ENCODE measurements at places on chromosomes 12 and 14. TPM values are rescaled to one million over a fixed set of nuclear protein-coding genes. Genes with fewer than 3 reads are reported as not detected.

GRCh38 chr12:64105026-64105425, 117.1 kb downstream of the KICS2 start:
- no peak for DNase-seq

GRCh38 chr12:96462571-96463280, 26.7 kb upstream of the CFAP54 start:
- no peak for DNase-seq

Gene TBX5
- not detected for polyA plus RNA-seq

DNA sequence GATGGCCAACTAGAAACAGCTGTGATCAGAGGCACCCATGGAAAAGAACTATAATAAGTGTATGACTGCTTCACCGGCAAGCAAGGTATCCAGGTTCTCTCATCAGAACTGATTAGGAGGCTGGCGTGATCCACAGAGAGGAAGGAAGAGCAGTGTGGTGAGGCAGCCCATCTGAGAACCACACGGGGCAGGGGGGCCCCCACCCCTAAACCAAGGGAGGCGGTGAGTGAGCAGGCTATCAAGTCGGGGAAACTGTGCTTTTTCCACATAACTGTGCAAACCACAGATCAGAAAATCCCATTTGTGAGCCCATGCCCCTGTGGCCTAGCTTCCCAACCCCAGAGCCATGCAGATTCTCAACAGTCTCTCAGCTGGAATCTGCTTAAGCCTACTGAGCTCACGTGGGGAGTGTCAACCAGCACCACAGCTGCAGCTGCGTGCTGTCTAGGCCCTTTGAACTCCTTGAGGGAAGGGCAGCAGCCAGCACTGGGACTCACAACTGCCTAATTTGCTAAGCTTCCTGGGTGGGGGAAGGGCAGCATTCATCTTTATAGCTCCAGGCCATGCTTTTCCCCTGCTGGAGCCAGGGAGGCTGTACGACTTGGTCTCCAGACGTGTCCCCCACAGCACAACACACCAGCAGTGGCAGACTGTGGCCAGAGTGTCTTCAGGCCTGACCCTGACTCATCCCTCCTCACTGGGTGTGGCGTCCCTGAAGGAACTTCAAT, 444.4 kb upstream of the ATP2B1 start:
- DNase-seq, result no peak

DNA sequence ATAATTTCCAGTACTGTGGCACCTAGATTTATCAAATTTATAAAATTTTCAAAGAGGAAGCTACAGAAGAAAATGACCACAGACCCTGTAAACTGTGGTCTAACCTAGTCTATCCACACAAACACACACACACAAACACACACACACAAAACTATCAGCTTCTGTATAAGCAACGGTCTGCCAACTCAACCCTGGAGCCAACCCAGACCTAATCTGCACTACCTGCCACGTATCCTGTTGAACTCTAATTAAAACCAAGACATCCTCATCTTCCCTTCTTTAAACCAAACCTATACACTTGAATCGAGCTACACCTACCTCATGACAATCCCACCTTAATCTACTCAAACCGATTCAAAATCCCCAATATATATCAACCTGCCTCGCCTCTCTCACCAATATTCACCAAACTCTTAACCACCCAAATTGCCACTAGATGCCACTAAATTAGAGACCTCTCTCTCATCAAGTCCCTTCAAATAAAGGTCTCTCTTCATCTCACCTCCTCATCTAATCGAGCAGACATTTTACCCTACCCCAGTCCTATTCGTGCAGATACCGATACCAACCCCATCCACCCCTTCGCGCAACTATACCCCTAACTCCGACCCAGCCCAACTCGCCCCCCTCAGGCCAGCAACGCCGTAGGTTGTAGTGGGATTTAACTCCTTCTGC, 808 bp downstream of the ACIN1 start:
- no peak for DNase-seq

DNA sequence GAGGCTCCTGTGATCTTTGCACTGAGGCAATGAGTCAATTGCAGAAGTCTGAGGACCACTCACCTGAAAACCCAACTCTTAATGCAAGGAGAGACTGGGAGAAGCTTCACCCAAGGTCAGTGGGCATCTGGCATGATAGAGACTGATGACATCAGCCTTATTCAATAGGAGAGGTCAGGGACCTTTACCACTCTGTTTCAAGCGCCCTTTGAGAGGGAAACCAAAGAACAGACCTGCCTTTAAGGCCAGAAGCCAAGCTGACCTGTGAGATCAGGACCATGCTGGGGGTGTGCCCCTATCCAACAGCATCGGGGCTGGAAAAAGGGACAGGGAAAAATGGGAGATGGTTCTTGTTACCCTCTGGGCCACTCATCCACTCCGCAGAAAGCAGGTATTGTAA, 83.3 kb upstream of the FOXN3 start:
- DNase-seq, result no peak

- DNase-seq, result no peak
Observed at GRCh38 chr14:91737619-91738018, 5.7 kb upstream of the CATSPERB start.

GRCh38 chr14:96040828-96041371, 1.7 kb downstream of the C14orf132 start:
- no peak for DNase-seq

Gene MGST1
- 0.22 TPM for polyA plus RNA-seq

Gene EML1
- polyA plus RNA-seq, result not detected

Gene C12orf60
- polyA plus RNA-seq, result 0.25 TPM

Gene HOXC12
- not detected for polyA plus RNA-seq

DNA sequence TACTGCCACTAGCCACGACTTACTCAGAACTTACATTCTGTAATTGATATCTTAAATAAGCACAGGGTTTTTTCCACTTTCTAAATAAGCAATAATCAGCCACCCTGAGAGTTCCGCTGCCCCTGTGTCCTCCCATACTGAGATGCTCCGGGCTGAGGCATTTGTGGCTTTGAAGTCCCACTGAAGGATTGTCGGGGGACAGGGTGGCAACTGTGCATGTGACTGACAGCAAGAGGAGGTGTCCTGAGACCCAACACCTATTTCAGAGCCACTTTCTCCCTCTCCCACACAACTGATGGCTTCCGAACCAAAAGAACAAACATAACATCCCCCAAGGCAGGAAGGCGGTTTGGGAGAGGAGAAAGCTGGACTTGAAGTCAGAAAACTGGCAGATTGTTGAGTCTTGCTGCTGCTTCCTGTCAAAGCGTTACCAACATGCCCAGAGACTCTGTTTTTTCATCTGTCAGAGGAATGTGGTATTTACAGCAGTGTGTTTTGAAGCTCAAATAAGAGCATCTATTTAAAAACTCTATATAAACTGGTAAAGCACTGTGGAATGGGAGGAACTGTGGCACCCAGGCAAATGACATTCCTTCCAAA, 157.9 kb upstream of the FKBP4 start:
- DNase-seq, result no peak

Gene INSM2
- polyA plus RNA-seq, result not detected

Gene ACOT4
- polyA plus RNA-seq, result 0.12 TPM

GRCh38 chr14:42517806-42518500, 911.3 kb downstream of the LRFN5 start:
- DNase-seq, result no peak

GRCh38 chr12:56146492-56147460, 5.6 kb upstream of the MYL6B start:
- DNase-seq, result no peak

GRCh38 chr14:50955373-50956043, 11.2 kb upstream of the PYGL start:
- no peak for DNase-seq

GRCh38 chr12:121466794-121467637, 67.1 kb downstream of the RNF34 start:
- DNase-seq, result no peak

Gene AHNAK2
- polyA plus RNA-seq, result not detected

Gene SPX
- 0.13 TPM for polyA plus RNA-seq

GRCh38 chr14:91614187-91614586, 104.1 kb upstream of the PPP4R3A start:
- no peak for DNase-seq

- no peak for DNase-seq
Observed at GRCh38 chr14:81837304-81837703, 303.7 kb upstream of the SEL1L start.

Gene TOMM20L
- polyA plus RNA-seq, result not detected

- no peak for DNase-seq
Observed at GRCh38 chr14:97095269-97095668, 298.1 kb downstream of the VRK1 start.

DNA sequence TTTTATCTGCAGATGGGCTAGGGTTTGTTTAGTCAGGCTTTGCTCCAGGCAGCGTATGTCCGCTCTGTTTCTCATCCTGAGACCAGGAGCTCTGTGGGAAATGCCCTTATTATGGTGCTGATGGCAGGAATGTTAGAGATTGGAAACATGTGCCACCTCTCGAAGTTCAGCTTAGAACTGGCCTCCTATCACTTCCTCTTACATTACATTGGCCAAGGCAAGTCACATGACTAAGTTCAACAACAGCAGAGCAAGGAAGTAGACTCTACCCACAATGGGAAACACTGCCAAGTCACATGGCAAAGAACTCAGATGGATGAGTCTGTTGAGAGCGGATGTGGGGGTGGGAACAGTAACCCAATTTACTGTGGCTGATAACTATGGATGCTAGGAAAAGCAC, 161.9 kb upstream of the WSCD2 start:
- DNase-seq, result no peak

- DNase-seq, result no peak
Observed at GRCh38 chr12:51826881-51827280, 21.6 kb downstream of the FIGNL2 start.

Gene AKAP5
- polyA plus RNA-seq, result 0.21 TPM

DNA sequence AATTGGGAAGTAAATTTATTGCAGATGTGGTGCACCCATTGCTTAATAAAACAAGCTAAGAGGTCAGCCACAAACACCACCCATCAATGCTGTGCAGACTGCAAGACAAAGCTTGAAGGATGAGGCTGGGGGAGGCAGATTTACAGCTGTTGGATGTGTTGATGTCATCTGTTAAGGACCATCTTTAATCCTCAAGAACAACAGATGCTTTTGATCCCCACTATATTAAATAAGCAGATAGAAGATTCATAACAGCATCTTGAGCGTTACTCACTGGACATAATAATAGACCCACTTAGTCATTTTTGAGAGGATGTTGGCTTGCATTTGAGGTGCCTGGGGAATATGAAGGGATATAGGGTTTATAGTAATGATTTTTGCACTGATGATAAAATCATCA, 58.8 kb downstream of the GPR68 start:
- no peak for DNase-seq

- DNase-seq, result no peak
Observed at GRCh38 chr14:98197933-98198332, 1074.1 kb downstream of the BCL11B start.

GRCh38 chr12:113230315-113231234, 9.3 kb downstream of the TPCN1 start:
- no peak for DNase-seq

Gene RNASE3
- not detected for polyA plus RNA-seq

- no peak for DNase-seq
Observed at GRCh38 chr12:69732088-69732487, 6.6 kb upstream of the RAB3IP start.

GRCh38 chr12:52971679-52972329, 22.9 kb downstream of the KRT18 start:
- DNase-seq, result no peak

Gene TCL1B
- polyA plus RNA-seq, result 15.8 TPM

Gene DAO
- polyA plus RNA-seq, result not detected

DNA sequence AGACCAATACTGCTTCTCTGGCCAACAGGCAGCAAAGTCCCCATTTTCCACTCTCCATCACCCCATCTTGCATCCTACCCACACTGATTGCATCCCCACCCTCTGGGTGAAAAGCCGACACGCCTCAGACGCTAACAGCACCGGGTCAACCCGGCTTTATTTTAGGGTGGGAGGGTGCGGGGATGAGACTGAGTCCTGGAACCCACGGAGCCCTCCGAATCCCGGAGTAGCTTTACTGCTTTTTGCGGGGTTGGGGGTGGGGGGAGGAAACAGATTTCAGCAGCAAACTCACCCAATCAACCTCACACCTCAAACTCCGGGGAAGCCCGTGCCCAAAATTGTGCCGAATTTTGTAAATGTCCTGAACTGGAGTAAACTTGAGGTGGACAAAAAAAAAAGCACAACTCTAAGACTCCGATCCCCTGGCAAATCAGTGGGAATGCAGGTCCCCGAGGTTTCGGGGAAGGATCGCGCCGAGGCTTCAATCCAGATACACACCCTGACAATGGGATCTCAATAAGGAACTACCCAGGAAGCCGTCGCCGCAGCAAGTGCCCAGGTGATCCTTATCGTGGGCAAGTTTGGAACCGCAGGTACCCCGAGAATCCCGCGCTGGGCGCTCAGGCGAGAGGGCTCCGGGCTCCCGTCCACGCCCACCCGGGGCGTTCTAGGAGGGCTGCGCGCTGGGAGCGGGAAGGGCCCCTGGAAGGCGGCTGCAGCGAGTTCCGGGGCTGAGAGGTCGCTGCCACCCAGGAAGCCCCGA, 1.1 kb downstream of the GCH1 start:
- no peak for DNase-seq

- DNase-seq, result no peak
Observed at GRCh38 chr14:53599221-53599945, 357.2 kb downstream of the BMP4 start.

DNA sequence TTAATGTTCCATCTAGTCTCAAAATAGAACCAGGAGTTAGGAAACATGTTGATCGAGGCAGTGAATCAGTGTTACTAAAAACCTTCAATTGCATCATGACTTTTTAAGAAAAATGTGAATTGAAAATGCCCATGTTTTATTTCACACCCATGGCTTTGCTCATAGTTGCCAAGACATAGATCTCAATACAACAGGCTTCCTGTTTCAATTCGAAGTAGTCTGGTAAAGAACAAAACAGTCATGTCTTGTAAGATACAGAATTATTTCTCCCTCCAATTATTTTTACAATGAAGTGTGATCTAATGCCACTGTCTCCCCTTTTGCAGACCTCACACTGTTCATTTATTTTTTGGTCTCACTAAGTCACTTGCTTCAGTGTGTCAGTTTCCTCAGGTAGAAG, 44.6 kb upstream of the FAR2 start:
- DNase-seq, result no peak

Gene CMA1
- polyA plus RNA-seq, result not detected

Gene C12orf54
- polyA plus RNA-seq, result not detected

Gene VPS33A
- polyA plus RNA-seq, result 11.3 TPM
